ENCODE measurements at places on chromosomes 12 and 14.

GRCh38 chr12:109369831-109370230, 22.1 kb downstream of the MYO1H start:
- no peak for DNase-seq

- DNase-seq = no peak
Observed at GRCh38 chr12:103093499-103094106, 136.1 kb downstream of the ASCL1 start.

GRCh38 chr12:52011602-52012214, 5.0 kb downstream of the TAMALIN start:
- no peak for DNase-seq

DNA sequence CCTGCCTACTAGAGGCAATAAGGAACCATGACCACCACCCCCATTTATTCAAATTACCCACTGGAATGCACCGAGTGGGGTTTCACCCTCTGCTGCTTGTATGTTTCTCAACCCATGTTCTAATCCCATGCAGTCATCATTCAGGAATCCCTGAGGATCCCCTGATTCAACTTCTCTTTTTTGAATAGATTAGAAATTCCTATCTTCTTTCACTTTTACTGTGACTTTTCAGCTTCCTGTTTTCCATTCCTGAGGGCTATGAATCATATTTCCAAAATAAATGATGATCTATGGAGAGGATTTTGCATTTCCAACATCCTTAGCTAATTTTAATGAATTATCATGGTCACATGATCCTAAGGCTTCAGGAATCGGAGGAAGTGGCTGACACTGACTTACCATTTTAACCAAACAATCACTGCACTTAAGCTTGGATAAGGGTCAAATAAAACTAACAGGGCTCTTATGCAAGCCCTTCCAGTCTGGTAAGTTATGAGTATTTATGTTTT, 19.4 kb upstream of the P2RX4 start:
- no peak for DNase-seq

DNA sequence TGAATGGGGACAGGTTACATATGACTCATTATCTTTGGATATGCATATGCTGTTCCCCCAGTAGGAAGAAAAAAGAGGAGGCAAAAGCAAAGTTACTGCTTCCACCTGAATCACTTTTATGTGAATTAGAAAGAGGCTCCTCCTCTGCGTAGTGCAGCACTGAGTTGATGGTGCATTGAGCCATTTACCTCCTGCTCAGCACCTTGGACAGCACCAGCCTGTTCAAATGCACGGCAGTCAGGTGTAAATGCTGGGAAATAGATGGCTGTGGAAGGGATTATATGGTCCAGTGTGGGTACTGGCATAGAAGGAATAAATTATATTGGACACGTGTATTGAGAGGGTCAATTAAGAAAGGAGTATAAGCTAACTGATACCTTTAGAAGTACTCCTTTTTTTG, 541.9 kb upstream of the SEL1L start:
- no peak for DNase-seq

DNA sequence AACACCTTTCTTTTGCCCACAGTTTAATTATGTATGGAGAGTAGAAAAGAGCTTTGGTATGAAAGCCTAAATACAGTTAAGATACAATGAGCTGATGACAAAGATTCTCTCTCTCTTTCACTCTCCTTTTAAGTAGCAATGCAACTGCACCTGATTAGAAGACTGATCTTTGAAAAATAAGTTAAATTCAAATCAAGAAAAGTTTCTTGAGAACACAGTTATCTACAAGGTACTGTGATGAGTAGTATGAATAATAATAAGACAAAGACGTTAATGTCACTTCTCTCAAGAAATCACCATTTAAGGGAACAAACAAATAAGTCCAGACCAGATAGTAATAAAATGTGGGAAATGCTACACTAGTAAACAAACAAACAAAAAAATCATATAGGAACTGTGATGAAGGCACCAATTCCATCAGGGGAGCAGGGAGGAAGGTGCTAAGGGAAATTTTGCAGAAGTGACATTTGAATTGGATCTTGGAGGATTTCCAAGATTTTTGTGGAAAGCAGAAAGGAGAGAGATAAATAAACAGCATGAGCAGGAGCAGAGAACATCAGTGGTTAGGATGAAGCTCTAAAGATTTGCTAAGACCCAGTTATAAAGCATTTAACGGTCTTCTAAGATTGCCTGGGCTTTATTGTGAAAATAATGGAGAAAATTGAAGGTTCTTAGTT, 65.2 kb upstream of the STK38L start:
- DNase-seq = no peak

DNA sequence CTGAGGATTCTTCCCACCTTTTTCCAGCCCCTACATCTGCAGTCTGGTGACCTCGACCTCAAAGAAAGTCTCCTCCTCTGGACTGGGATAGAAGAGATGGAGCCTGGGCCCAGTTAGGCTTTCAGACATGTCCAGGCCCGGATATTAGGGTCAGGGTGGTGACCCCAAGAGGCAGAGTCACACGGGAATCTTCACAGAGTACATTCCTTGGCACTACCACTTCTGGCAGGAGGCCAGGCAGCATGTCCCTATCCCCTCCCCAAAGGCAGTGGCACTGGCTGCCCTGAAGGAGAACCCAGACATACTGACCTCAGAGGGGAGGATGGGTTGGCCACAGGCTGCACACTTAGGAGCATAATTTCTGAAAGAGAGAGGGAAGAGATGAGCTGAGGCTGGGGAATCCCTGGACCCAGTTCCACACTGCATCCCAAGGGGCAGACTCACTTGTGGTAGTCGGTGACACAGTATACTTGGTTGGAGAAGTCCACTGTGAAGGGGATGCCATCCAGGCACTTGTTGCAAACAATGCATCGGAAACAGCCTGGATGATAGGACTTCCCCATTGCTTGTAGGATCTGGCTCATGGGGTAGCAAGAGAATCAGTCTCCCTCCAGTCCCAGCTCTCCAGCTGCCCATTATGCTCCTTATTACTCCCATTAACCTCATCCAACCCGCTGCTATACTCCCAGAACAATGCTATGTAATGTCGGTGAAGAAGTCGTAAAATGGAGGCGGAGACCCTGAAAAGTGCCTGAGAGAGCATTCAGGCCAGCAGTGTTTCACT, 7.6 kb downstream of the AJUBA start:
- no peak for DNase-seq

DNA sequence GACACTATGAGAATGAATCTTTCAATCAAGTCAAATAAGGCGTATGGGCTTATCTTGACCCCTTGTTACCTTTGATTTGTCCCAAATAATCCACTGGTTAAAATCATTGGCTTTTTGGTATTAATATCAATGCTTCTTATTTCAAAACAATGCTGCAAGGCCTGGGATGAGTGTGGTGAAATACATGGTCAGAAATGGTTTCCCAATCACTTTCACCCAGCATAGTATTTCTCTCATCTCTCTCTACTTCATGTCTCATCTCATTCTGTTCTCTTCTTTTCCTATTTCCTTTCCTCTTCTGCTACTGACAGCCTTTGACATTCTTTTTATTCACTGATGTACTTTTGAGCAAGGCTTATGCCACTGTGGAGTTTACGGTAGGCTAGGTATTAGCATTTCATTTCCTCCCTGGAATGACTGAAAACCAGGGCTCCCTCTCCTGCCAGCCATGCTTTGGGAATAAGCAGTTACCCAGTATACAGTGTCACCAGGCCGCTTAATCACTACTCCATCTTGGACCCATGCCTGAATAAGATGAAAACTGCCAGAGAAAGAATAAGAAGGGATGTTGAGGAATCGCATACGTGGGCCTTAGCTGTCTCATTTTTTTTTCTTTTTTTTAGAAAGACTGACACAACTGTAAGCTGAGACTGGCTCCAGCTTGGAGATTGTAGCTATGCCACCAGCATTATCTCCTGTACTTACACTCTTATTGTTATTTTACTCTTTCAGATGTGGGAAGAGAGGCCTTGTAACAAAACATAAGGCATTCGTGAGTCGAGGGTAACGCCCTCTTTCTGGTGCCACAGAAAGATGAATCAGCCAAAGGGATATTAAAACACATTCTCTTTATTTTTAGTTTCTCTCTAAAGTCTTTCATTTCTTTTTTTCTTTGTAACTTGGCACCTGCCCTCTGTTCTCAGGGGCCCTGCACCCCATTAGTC, 53.5 kb downstream of the IGF1 start:
- DNase-seq = no peak

DNA sequence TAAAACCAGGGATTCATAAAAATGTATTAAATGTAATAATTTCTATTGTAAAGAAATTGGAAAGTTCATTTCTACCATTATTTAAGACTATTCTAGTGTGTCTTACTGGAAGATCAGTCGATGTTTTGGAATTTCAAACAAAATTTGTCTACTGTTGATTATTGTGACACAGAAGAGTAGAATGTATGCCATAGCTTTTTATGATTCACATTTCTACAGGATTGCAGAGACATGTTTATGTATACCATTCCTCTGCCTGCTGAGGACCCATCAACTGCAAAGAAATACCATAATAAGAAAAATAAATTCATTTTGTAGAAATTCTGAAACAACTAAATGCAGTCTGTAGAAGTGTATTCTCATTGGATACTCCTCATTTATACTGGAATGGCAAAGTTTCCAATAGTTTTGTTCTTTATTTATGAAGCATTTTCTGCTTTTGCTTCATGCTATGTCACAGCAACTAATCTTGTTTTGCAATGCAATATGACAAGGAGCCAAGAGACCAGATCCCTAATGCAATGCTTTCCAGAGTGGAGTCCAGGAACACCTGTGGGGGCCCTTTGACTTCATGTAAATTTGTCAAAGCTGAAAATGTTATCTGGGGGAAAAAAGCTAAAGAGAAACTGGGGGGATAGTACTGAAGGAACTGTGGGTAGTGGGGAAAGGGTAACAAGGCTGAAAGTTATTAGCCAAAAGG, 172.9 kb upstream of the LRIG3 start:
- no peak for DNase-seq

DNA sequence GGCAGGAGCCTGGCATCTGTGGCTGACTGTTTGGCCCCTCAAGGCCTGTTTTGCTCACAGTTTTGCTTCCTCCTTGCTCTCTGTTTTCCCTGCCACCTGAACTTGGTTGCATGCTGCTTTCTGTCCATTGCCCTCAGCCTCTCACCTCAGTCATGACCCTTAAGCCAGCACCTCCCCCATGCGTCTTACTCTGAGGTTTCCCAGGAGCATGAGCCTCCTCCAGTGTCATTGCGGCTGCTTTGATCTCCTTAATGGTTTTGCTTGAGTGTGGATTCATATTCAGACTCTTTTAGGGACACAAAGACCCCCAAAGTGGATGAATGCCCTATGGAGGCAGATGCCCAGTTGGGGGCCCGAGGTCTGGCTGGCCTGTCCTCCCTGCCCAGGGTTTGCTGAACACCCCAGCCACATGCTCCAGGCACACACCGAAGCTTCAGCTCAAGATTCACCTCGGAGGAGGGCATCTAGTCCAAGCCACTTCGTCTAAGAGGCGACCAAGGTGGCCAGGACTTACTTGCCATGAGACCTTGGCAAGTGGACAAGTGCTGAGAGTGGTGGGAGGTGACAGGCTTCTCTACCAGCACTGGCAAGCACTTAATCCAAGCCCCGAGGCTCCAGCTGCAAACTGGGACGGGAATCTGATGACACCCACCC, 95.4 kb upstream of the DIO3 start:
- no peak for DNase-seq

DNA sequence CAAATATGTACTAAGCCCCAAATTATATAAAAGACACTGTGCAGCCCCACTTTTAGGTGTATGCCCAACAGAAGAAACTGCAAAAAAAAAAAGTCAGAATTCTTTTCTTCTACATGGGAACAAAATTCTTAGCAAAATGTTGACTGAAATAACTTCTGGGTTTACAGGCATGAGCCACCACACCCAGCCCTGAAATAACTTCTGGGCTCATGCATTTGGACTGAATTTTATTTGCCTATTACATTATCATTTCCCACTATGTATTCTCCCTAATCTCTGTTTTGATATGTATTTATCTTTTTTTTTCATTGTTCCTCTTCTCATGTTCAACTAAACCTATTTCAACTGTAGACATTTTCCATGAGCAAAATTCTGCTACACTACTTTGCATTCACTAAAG, 169.2 kb downstream of the GRIN2B start:
- no peak for DNase-seq

DNA sequence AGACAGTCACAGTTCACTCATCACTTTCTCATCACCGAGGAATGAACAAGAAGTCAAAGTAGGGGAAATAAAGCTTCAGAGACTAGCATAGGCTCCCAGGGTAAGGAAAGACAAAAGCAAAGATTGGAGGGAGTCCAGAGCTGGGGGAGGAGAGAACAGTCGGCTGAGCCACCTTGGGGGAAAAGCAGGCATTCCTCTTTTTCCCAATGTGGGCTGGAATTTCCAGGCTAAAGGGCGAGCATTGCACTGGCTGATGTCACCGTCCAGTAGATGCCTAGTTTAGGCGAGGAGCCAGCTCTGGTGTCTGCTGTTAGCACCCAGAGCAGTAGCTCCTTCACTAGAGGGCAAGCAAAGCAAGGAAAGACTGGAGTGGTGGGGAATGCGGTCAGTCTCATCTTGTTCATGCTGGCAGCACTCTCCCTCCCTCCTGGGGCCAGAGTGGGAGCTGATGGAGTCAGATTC, 8.5 kb upstream of the KRT75 start:
- DNase-seq = no peak

GRCh38 chr12:26265606-26266005, 70.2 kb downstream of the SSPN start:
- no peak for DNase-seq

GRCh38 chr14:89501381-89501780, 84.3 kb upstream of the FOXN3 start:
- DNase-seq = no peak
